Activated naive CD4-positive, alpha-beta T cell treated with anti-CD3 and anti-CD28 coated beads for 36 hours (primary cell): ENCODE measurements at places on chromosomes 5 and 9.
A peak's percentile ranks its signal among the peaks of the same experiment; 100 is the strongest.

GRCh38 chr5:134902071-134902801, 2.7 kb upstream of the PCBD2 start:
- peak; percentile 14 for DNase-seq

- no peak for DNase-seq
Measured at GRCh38 chr5:169272111-169272510, 28.8 kb downstream of the SLIT3 start.

DNA sequence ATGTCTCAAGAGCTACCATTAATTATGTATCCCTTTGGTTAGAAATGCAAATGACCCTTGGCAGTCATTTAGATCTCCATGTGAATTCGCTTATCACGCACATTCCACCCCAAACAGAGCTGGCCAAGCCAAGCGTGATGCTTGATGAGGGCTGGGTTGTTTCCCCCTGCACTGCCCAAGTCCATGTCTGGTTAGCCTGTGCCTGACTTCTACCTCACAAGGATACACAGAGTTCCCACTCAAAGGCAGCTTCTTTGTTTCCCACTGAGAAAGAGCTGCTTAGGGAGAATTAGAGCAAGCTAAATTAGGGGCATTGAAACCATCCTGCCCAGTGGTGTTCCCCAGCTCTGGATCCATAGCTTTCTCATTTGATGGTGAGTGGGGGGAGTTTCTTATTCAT, 87.2 kb downstream of the FSTL4 start:
- no peak for DNase-seq

GRCh38 chr5:132027027-132027426, 15.6 kb upstream of the ACSL6 start:
- no peak for DNase-seq

GRCh38 chr9:96450613-96451528, 902 bp downstream of the HABP4 start:
- peak; percentile 58 for DNase-seq

DNA sequence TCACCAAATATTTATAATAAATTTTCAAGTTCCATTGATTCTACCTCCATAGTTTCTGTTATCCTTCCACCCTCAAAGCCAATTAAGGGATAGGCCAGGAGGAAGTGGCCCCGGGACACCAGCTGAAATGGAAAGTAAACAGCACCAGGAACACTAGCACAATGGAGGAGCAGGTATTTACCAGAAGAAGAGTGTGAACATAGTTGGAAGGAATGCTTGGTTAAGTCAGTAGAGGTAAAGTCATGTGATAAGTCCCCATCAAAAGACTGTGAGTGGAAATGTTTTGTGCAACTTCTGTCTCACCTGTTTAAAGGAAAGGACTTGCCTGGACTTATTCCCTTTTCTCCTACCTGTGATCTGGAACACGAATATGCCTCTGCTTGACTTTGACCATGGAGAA, 146.7 kb upstream of the RAI14 start:
- DNase-seq, result no peak

GRCh38 chr5:16119790-16120189, 59.8 kb downstream of the MARCHF11 start:
- DNase-seq, result no peak

DNA sequence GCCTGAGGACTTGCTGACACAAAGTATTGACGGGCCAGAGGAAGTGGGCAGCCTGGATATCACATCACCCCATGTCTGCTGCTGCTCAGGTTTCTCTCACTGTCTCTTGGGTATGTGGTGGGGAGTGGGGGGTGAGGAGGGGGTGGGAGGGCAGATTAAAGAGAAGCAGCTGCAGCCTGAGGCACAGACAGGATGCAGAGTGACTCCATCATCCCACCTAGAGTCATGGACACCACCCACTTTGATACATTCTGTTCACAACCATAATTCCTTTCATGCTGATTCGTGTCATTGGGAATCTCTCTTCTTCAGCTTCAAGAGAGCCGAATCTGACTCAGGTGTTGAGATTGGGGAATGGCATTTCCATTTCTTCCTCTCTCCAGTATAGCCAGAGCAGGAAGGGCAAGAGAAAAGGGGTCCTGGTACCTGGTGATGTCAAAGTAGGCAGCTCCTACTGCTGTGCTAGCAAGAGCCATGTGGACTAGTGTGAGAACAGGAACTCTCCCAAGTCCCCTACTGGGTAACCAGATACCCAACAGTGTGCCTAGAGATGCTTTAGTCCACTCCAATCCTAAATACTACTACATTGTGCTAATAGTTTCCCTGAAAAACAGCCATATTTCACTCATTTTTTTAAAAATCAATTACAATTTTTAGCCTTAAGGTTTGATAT, 22.4 kb downstream of the GRAMD2B start:
- DNase-seq, result no peak

DNA sequence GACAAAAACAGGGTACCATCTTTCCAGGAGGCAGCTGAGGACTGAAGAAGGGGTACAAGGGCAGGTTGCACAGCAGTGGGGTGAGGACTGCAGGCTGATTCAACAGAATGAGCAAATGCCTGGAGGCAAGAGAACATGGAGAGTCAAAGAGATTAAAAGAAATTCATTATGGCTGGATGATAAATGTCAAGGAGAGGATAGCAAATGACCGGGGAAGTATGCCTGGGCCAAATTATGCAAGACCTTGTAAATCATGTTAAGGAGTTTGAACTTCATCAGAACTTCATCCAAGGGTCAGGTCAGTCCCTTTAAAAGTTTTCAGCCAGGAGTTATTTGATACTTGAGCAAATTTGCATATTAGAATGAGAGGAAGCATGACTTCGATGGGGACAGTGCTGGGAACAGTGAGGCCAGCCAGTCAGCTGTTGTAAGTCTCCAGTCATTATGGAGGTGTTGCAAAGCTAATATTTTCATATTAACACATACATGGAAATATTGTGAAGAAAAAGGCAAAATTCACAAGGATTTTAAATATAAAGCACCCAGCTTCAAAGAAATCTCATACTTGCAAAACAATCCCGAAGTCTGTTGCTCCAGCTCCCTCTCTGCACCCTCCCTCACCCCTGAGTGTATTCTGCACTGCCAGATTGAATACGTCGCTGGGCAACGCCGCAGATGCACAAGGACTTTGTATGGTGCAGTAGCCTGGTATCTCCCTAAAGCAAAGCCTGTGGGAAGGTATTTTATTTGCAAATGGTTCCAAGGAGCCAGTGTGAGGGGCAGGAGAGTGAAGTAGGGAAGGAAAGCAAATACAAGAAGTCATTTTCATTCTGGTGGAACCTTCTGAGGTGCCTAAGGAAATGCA, 509.8 kb upstream of the TLE4 start:
- no peak for DNase-seq

GRCh38 chr5:62778316-62779009, 199.8 kb downstream of the LRRC70 start:
- no peak for DNase-seq

- DNase-seq, result no peak
Measured at GRCh38 chr5:17260549-17260948, 43.1 kb downstream of the BASP1 start.

DNA sequence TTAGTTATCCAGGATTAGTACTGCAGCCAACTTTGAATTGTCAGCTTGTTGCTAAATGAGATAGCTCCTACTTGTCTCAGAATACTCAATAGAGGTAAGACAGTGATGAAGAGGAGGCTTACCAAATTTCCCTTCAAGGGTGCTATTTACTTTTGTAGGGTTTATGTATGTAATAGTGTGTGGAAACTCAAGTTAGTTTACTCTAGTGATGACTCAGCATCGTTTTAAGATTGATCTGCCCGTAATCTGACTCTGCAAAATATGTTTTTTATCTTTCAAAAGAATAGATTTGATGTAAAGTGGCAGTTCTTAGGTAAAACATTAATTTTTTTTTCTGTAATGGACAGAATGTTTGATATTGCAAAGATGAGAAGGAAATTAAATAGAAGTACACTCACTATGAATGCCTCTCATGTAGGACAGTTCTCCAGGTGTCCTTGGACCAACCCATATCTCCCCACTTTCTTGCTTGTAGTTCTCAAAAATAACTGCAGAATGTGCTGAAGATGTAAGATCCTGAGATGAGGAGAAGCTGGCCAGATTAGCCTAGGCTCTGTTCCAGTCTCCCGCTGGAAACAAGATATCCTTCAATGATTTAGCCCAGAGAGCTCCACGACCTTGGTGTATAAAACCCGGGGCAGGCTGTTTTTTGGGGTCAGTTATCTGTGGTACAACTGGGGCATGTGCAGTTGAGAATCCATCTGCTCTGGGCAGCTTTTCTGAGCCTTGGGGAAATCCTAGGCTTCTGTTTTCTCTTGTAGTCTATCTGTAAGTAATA, 24.4 kb upstream of the MROH2B start:
- no peak for DNase-seq

DNA sequence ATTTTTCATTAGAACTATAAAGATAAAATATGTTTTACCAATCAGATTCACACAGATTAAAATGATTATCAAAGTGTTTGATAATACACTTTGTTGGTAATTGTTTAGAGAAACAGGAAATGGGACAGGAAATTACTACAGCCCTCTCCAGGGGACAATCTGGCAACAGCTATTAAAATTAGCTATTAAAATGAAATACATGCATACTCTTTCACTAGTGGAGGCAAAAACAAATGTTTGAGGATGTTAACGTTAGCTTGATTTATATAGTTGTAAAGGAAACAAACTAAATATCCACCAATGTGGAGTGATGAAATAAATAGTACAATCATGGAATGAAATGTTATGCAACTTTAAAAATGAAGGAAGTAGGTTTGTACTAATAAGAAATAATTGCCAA, 53.7 kb downstream of the TARS1 start:
- no peak for DNase-seq

DNA sequence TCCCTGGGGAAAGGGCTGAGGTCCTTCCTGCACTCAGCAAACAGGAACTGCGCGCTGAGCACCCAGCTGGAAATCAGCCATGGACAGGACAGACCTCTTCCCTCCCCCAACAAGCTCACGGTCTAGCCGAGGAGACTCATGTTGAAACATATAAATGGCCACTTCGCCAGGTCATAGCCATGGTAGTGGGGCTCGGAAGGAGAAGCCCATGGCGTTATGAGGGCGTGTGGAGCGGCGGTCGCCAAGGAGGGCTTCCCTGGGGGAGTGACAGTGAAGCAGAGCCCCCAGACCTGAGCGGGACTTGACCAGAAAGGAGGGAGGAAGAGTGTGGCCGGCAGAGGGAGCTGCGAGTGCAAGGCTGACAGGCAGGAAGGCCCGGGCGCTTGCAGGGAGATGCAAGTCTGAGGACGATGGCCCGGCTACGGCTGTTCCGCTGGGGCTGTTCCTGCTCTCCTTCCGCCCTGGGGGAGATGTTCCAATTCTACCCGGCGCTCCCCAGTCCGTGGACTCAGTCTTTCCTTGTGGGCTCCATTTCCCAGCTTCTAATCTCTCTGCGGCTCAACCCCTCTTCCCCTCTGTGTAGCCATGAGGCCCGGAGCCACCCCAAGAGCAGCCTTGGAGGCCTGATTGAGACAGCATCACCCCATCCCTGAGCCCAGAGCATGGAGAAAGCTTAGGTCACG, 43.9 kb upstream of the PRRC2B start:
- peak; percentile 95 for DNase-seq

DNA sequence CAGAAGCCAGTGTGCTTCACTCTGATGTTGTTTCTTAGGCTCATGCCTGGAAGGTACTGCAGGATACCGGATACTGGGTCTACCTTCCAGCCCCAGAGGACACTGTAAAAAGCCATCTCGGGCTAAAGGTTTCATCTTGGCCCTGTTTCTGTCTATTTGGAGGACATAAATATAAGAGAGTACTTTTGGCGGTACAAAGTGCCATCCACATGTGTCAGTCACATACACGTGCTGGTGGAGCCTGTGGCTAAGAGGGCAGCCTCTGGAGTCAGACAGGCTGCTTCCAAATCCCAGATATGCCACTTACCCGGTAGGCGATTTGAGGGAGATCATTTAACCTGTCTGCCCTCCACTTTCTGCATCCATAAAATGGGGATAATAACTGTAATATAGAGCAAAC, 160.4 kb downstream of the NR3C1 start:
- no peak for DNase-seq

- peak; percentile 29 for DNase-seq
Measured at GRCh38 chr5:77259476-77259875, 49.0 kb downstream of the PDE8B start.

GRCh38 chr5:73444499-73445438, 3.8 kb downstream of the FOXD1 start:
- no peak for DNase-seq

DNA sequence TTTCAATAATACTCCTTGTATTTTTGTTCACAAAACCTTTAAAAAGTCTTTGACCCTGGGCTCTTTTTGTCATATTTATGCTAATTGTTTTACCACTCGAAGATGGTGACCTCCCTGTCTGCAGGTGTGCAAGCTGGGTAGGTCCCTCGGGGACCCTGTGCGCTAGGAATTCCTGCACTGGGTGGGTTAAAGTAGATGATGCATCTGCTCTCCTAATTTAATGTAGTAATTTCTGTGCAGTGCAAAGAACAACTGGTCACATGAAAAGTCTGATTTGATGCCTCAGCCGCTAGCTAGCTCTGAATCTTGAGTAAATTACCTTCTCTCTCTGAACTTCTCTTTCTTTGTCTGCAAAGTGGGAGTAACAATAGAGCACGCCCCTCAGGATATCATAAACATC, 139.1 kb upstream of the OTULINL start:
- DNase-seq, result no peak

GRCh38 chr5:98796197-98796972, 22.9 kb downstream of the RGMB start:
- peak; percentile 79 for DNase-seq

GRCh38 chr9:7490317-7491108, 309.1 kb downstream of the DMAC1 start:
- DNase-seq, result no peak

GRCh38 chr5:164073081-164073480, 567.7 kb downstream of the MAT2B start:
- no peak for DNase-seq

DNA sequence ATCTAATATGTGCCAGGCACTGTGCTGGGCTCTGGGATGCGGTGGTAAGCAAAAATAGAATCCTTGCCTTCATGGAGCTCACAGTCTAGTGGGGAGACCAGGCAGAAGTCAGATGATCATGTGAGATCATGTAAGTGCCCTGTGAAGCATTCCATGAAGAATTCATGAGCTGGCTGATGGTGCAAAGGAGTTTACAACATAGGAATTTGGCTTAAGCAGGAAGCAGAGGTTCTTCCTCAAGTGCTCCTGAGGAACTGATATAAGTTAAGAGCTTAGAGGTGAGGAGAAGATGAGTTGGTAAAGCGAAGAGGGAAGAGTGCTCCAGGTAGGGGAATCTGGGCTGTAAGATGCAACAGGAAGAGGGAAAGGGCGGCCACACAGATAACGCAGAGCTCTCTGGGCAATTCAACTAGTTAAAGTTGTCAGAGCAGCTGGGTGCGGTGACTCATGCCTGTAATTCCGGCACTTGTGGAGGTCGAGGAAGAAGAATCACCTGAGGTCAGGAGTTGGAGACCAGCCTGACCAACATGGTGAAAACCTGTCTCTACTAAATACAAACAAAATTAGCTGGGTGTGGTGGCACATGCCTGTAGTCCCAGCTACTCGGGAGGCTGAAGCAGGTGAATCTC, 78.5 kb upstream of the SPATA31D4 start:
- DNase-seq, result no peak

- DNase-seq, result no peak
Measured at GRCh38 chr5:2254406-2254805, 371.7 kb upstream of the IRX4 start.

GRCh38 chr5:177471610-177472356, 1.7 kb downstream of the DBN1 start:
- no peak for DNase-seq

- no peak for DNase-seq
Measured at GRCh38 chr5:86175224-86175623, 442.5 kb upstream of the COX7C start.
